BJ (cell line): ENCODE measurements at places on chromosomes 13 and 19.

DNA sequence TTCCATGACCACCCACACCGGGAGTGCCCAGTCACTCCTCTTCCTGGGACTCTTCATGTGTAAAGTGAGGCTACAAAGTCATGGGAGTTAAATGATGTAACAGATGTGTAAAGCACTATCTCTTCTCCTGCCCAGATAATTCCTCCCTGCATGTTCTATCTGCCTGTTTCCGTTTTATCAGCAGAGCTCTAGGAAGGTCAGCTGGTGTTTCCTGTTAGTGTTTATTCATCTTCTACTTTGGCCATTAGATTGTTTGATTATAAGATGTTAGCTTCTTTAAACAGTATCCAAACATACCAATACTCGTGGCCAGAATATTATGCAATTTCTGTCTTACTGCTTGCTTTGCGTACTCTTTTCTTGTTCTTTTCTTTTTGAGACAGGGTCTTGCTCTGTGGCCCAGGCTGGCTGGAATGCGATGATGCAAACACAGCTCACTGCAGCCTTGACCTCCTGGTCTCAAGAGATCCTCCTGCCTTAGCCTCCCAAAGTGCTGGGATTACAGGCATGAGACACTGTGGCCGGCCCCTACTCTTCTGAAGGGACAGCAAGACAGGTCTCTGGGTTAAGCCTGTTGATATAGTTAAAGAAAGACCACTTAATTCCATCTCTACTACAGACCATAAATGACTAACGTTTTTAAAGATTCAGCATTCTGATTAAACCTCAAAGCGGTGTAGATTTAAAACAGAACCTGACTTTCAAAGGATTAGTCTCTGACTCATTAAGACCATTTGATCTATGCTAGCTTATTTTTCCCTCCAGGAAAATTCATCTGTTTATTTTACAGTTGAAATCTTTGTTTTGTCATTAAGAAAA lies 97.4 kb upstream of the AKAP11 start:
- DNase-seq = peak; percentile 32

- no peak for DNase-seq
Measured at GRCh38 chr19:19094513-19094912, 30.7 kb downstream of the SLC25A42 start.

DNA sequence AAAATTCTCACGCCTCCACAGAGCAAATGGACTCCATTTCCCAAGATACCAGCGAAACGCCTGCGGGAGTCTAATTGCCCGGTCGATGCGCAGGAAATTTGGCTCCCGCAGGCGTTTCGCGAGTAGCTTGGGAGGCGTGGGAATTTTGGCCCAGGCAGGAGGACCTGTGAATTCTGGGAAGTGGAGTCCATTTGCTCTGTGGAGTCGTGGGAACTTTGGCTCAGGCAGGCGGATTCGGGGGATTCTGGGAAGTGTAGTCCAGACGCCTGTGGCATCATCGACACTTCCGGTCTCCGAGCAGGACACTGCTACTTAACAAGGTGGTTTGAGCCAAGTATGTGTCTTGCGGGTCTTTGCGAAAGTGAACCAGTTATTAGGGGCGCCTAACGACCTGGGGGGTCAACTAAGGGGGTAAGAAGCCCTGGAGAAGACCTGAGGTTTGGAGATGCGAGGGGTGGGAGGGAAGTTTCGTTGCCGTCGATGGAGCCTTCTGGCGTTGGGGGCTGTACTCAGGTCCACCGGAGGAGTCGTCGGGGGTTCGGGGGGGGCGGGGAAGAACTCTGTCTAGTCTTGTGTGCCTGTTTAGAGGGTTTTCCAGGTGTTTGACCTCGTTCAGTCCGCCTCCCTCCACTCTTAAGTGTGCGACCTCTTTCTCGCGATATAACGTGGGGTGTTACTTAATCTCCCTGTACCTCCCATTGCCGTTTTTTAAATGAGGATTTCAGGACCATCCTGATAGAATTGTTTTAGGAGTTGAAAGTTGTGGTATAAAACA lies at the start of gene ZNF155:
ZNF155 (plus strand) TSS at position 277 of the 775 bp plus-strand sequence. CDS start 4,356 bp downstream, outside the sequence.
- DNase-seq = peak; percentile 70

DNA sequence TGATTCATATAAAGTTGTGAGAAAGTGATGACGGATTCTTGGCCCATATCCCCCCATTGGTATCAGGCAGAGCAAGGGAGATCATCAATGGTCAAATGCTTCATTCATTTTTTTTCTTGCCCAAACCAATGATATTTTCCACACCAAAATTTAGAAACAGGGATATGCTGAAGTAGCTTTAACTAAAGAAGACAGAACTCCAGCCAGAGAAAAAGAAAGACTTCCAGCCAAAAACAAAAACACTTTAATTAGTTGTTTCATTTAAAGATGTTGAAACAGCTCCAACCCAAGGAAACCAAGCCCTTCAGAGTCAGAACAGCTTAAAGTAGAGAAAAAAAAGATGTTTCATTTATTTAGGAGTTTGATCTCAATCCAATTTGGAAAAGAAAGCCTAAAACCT lies 358.9 kb upstream of the NBEA start:
- DNase-seq = no peak

DNA sequence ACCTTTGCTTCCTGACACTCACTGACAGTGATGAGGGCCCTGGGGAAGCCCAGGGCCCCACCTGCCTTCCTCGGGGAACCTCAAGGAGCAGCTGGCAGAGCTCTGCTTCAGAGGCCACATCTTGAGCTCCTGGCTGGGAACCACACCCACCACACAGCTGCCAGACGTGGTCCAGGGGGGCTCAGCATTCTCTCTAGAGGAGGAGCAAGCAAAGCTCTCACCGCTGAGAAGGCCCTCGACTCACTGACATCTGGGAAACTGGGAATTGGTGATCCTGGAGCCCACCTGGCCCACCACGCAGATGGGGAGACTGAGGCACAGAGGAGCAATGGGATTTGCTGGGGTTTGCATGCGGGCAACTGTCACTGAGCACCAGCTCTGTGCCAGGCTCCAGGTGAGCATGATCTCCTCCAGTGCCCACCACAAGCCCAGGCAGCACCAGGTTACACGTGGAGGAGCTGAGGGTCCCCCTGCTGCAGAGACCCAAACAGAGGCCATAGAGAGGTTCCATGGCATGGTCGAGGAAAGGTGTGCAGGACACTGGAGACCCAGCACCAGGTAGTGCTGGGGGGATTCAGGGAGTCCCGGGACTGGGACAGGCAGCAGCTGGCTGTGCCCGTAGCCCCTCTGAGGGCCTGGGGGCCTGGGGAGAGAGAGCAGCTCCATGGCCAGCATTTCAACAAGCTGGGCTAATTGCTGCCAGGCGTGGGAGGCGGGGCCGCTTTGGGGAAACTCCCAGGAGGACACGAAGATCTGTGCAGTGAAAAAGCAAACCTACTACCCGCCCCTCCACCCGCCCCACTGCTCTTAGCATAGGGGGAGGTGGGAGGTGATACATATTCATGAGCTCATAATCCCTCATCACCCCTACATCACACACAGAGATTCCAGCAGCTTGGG lies 33.4 kb downstream of the PEPD start:
- no peak for DNase-seq

GRCh38 chr13:44158098-44158521 lies 215.5 kb upstream of the SERP2 start:
- DNase-seq = no peak

DNA sequence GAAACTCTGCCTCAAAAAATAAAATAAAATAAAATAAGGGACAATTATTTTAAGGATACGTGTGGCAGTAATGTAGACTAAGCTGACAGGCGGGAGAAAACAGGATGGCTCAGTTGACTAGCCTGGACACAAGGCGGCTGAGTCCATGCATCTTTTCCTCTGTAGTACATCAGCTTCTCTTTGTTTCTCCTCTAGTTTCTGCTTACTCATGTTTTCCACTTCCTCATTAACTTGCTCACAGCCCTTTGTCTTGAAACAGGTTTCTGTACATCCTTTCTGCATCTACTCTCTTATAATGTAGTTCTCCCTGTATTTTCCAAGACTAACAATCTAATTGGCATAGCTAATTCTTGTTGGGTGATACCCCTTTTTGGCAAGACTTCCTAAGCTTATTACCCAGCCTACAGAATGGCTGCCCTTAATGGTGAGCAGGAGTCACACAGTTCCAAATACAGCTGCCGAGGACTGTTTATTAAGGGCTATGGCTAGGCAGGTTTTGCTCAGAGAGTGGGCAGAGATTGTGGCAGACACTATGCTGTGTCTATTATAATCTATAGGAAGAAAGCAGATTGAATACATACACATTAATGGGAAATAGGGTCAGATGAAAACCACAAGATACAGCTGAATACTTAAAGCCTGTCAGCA lies 58.7 kb upstream of the KLF5 start:
- DNase-seq = no peak
